ENCODE measurements at places on chromosomes 4 and X. TPM values are rescaled to one million over a fixed set of nuclear protein-coding genes. Genes with fewer than 3 reads are reported as not detected.

GRCh38 chr4:13331827-13332226, 152.3 kb downstream of the RAB28 start:
- H3K36me3 ChIP-seq = no peaks in the 10 kb centered on the region
- no peak overlapping the region for H3K4me3 ChIP-seq
- H3K27ac ChIP-seq = no peak overlapping the region
- DNase-seq = no peak
- H3K4me1 ChIP-seq = no peaks in the 10 kb centered on the region

GRCh38 chrX:150205011-150205410, 158.1 kb upstream of the MAMLD1 start:
- no peak overlapping the region for H3K27ac ChIP-seq
- no peaks in the 10 kb centered on the region for H3K36me3 ChIP-seq
- H3K27me3 ChIP-seq = no peaks in the 10 kb centered on the region
- peak; percentile 41 for DNase-seq
- no peaks in the 10 kb centered on the region for H3K4me1 ChIP-seq

DNA sequence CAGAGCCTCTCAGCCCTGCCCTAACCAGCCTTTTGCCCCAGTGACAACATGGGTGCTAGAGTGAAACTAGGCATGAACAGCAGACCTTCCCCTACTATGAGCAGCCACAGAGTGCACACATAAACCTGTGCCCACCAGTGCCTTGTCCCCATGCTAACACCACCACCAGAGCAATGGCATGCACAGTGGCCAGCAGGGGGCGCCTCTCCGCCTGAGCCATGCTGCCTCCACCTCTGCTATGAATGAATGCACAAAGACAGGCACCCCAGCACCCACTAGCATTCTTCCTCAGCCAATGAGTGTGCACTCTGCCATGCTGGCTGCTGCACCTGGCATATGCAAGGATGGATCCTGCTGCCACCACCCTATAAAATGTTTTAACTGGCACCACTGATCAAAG, 286.9 kb upstream of the FGF16 start:
- H3K27ac ChIP-seq = no peak overlapping the region
- no peaks in the 10 kb centered on the region for H3K4me1 ChIP-seq
- no peak overlapping the region for H3K4me3 ChIP-seq
- no peaks in the 10 kb centered on the region for H3K36me3 ChIP-seq
- no peaks in the 10 kb centered on the region for H3K27me3 ChIP-seq

GRCh38 chr4:89700766-89701423, 136.1 kb downstream of the SNCA start:
- no peak overlapping the region for H3K27ac ChIP-seq
- H3K36me3 ChIP-seq = no peaks in the 10 kb centered on the region
- H3K4me1 ChIP-seq = no peaks in the 10 kb centered on the region
- H3K27me3 ChIP-seq = no peaks in the 10 kb centered on the region
- DNase-seq = no peak

DNA sequence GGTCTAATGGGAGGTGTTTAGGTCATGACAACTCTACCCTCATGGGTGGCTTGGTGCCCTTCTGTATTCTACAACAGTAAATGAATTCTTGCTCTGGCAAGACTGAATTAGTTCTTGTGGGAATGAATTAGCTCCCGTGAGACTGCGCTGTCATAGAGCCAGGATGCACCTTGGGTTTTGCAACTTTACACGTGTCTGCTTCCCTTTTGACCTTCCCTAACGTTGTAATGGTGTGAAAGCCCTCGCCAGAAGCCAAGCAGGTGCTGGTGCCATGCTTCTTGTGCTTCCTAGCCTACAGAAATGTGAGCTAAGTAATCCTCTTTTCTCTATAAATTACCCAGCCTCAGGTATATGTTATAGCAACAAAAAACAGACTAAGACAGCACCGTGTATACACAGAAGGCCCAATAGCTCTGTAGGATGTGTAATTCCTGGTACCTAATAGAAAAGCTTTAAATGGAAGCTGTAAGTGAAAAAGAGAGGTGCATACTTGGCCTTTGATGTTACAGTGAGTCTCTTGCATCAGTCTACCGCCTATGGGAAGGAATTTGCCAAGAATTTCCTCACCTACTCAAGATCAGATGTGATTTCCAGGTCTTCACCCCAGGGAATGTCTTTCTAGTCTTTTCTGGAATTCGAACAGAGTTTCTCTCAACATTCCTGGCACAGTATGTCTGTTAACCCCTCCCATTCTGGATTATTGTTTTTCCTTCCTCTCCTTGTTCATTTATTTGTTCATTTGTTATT, 3.2 kb upstream of the ENPEP start:
- no peaks in the 10 kb centered on the region for H3K36me3 ChIP-seq
- no peak for DNase-seq
- peaks cover 39% of the 10 kb centered on the region for H3K27me3 ChIP-seq
- no peak overlapping the region for H3K27ac ChIP-seq

Gene TBC1D9
- 4.9 TPM for polyA plus RNA-seq

Measured in stomach (tissue), 19 donors.